ENCODE measurements at places on chromosomes 12 and 14.

DNA sequence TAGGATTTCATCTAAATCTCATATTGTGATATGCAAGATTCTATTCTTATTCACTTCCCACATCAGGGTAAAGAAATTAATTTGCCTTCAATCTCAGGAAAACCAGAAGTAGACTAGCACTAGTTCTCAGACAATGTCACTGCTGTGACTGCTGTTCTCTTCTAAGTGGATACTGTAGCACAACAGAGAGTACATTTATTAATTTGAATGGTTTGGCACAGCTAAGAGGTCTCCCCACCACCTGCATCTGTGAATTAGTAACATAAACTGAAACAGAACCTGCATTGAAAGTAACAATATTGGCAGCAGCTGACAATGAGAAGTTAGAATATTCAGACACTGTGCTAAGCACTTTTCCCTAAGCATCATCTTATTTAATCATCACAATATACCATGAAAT lies 253.1 kb downstream of the PDZRN4 start:
- DNase-seq: no peak

DNA sequence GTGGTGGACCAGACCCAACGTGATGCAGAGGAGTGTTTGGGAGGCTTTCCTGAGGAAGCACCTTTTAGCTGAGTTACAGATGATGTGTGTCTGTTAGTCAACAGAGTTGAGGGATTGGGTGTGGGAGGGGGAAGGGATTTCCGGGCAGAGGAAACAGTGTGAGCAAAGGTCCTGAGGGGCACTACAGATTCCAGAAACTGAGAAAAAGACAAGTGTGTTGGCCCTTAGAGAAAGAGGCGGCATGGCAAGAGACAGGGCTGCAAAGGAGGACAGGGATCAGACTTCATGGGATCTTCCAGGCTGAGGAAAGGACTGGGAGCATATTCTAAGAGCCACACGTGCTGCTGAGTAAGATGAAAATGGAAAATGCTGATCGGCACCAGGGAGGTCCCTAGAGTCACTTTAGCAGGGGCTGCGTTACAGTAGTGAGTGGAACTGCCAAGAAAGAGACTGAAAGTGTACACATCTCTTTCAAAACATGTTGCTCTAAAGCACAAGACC lies 9.4 kb upstream of the RPS6KL1 start:
- no peak for DNase-seq

DNA sequence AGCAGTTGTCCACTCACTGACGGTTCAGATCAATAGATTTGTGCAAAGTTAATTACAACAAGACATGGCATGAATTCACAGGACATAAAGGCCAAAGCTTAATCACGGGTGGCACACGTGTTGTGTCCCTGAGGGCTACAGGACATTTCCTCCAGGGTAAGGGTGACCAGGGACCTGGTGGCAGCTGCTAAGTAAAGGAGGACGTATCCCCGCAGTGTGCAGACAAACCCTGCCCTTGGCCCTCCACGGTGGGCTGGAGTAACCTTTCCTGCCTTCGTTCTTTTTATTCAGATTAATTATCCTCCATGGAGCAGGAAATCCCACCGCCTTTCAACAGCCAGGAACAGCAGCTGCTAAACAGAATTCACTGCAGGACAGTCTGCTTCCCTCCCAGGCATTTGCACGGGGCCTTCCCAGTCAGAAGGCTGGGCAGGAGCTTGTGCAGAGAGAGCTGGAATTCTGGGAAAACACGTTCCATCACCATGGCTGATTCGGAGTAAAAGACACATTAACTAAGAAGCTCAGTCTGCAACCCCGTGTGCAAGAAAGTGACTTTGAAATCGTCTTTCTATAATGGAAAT lies 289.9 kb upstream of the SFSWAP start:
- no peak for DNase-seq

DNA sequence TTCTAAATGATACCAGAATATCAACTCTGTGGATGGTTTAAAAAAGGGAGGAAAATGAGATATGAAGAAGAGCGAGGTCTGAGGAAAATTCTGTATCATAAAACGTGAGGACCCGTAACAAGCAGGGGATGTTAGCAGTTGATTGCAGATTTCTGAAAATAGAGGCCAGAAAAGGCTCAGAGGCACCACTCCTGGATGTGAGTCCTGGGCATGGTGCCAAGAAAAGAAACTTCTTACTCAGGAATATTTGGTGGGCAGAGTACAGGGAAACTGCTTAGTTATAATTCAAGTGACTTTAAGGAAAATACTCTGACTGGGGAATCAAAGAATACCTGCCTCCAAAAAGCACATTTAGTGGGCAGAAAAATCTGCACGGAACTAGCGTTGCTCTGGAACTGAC lies 85.5 kb downstream of the PRICKLE1 start:
- DNase-seq: peak; percentile 77

DNA sequence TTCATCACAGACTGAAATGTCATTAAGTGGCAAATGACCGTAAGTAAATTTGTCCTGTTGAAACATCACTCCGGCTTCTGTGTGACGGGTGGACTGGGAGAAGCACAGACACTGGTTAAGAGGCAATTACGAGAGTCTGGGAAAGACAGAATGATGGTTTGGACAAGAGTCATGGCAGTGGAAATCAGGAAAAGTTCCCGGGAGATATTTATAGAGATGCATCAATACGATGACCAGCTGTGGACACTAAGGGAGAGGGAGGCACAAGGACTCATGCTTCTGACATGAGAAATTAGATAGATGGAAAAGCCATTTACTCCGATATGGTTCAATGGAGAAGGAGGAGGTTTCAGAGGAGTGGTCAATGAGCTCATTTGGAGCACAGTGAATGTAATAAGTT lies 27.3 kb downstream of the CKAP4 start:
- DNase-seq: no peak

- DNase-seq: no peak
These were observed 291.3 kb downstream of the RPAP3 start for GRCh38 chr12:47414511-47414910.

DNA sequence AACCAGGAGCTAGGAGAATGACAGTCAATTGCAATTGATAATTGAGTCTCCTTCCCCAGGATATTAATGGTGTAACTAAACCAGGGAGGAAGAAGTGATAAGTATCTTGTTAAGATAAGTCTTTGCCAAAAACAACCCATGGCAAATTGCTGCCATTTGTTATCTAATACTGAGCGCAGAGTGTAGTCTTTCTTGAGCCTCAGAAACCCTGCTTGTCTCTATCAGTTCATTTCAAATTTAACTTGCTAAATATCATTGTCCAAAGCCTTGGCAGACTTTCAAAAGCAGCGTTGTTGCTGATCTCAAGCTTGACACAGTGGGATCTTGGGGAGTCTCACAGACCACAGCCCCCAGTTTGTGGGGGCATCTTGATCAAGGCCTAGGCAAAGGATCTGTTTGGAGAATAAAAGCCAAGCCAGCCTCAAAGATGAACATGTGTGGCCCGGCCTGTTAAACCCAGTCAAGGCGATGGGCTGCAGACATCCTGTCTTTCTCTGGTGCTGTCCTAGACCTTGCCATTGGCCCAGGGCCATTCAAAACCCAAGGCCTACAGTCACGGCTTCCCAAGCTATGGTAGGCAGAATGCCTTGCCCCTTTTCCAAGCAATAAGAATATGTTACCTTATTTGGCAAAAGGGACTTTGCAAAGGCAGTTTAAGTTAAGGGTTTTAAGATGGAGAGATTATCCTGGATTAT lies 164.2 kb downstream of the CHST11 start:
- DNase-seq: no peak

- no peak for DNase-seq
These were observed 12.8 kb upstream of the RILPL1 start for GRCh38 chr12:123546281-123546680.

DNA sequence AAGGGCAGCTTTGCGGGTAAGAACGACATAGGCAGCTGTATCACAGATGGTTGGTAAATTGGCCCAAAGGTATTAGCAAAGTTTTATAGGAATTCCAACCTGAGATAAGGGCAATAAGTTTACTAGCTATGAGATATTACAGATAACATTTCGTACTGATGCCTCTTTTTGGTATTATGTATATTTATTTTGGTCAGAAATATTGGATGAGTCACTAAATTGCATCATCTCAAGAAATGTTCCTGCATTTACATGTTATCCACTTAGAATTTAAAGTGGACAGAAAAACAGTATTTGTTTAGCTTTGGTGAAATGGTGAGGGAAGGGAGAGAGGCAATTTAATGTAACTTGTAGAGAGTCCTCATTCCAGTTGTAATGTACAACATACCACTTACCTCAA lies 65.1 kb upstream of the PZP start:
- DNase-seq: no peak

- no peak for DNase-seq
These were observed 369.3 kb upstream of the DCN start for GRCh38 chr12:91551927-91552326.

- DNase-seq: no peak
These were observed 2.5 kb downstream of the TEAD4 start for GRCh38 chr12:2961705-2962104.

DNA sequence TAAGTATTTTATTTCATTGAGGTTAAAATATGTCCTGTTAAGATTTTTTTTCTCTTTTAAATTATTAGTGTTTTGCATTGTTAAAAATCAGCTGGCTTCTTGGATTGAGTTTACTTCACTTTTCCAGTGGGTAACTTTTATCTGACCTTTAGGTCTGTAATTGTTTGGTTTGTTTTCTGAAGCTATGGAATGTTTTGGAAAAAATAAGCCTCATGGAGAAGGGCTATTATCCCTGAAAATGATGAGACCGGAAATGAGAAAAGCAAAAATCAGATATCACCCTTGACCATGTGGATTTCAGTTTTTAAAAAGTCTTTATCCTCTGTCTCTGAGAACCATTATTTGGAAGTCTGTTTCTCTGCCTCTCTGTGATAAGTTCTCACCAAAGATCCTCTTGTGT lies 180.9 kb downstream of the RAD51B start:
- DNase-seq: no peak

DNA sequence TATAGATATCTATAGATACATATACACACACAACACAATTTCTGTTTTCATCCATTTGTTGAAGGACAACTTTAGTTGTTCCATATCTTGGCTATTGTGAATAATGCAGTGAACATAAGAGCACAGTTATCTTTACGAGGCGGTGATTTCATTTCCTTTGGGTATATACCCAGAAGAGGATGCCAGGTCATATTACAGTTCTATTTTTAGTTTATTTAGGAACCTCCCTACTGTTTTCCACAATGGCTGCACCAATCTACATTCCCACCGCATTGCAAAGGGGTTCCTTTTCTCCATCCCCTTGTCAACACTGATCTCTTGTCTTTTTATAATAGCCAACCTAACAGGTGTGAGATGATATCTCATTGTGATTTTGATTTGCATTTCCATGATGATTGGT lies 143.4 kb upstream of the ARHGAP5 start:
- peak; percentile 56 for DNase-seq

- no peak for DNase-seq
These were observed 150.4 kb downstream of the PPM1H start for GRCh38 chr12:62784576-62784975.

Data from cardiac muscle cell (in vitro differentiated cells and primary cell).